ENCODE measurements at places on chromosomes 2 and 18.

DNA sequence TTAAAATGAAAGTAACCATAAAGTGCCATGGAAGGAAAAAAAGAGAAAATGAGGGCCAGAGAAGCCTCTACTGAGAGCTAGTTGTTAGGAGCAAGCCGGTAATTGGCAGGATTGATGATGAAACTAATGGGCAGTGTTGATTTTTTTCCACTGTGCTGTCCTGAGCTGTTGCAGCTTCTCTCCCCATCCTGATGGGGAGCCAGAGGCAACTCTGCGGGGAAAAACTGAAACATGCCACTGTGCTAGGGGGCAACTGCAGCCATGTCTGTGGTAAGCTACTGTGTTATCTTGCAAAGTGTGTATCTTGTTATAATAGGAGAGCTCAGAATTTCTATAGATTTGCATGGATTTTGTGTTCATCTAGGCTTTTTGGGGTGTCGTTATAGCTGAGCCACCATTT lies 487.9 kb downstream of the STK39 start:
- no peak for DNase-seq

GRCh38 chr18:78741381-78742217 lies 238.0 kb upstream of the SALL3 start:
- DNase-seq = no peak

DNA sequence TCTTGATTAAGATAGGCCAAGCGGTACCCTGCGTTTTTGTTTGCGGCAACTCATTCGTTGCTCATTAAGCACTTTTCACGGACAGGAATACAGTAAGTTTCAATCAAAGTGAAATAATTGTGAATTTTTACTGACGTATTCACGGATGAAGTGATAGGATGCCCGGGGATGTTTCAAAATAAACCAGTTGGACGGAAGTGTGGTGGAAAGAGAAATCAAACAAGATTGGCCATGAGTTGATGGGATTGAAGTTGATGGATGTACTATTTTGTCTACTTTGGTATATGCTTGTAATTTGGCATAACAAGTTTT lies 481 bp downstream of the TMEM177 start:
- DNase-seq = no peak

DNA sequence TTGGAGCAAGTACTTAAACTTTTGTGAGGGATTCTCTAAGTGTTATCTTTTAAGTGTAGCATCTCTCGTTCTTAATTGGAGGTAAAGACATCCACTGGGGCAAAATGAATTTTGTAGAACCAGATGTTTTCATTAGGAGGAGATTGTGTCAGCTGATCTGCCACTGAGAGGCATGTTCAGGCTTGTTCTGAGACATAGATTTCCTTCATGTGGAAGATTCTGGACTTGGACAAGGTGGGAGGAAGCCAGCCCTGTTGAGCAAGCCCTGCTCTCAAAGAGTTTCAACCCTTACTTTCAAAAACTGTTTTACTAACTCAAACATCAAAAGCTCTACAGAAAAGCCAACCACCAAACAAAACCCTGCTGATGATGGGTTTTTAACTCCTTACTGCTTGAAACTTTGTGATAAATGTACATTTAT lies 6.5 kb downstream of the MAP4K4 start:
- DNase-seq = no peak

- no peak for DNase-seq
Measured at GRCh38 chr2:8882094-8882493, 44.7 kb upstream of the KIDINS220 start.

- no peak for DNase-seq
Measured at GRCh38 chr2:23606196-23606595, 221.2 kb downstream of the KLHL29 start.

DNA sequence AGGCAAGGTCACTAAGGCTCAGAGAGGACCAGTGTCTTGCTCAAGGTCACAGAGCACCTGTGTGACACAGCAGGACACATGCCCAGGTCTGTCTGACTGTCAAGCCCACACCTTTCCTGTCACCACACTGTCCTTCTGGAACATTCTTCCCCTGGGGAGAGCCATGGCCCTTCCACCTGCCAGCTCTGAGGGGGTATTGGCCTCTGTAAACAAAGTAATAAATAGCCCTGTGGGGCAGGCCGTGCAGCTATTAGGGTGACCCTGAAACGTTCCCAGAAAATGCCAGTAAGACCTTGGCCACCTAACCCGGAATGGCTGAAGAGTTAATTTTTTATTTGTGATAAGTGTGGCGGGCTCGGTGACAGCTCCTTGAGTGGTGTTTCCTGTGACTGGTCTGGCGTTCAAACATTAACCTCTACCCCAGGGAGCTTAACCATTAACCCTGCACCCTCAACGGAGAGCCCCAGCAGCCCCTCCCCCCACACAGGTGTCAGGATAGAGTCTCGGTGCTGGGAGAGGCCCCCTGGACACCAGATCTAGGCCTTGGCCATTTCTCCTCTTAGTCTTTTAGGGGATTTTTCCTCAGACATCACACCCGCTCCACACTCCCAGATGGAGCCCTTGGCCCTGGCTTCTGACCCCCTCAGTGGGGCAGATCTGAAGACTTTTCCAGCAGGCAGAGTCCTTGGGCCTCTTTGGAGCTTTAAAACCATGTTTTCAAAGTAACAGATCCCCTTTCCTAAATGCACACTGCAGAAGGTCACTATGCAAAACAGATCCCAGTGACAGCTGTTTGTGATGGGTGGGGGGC lies 36.6 kb downstream of the SCTR start:
- no peak for DNase-seq

DNA sequence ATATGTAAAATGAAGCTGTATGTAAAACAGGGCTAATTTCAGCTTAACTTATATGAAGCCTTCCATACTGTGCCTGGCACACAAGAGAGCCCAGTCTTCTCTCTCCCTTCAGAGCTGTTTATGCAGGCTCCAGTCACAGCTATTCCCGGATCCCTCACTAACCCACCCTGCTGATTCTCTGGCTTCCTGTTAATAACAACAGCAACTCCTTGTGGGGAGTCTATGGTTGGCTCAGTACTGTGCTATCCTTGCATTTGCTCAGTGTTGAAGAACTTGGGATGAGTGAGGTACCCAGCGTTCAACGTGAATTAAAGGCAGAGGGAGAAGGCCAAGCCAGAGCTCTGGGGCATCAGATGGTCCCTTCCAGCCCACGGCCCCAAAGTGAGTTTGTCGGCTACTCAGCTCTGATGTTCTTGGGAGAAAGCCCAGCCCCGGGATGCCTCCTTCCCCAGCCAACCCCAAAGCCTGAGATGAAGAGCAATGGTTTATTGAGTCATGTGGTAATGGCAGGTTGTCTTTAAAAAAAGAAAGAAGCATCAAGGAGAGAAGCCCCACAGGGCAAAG lies 43.2 kb downstream of the PSD4 start:
- no peak for DNase-seq

DNA sequence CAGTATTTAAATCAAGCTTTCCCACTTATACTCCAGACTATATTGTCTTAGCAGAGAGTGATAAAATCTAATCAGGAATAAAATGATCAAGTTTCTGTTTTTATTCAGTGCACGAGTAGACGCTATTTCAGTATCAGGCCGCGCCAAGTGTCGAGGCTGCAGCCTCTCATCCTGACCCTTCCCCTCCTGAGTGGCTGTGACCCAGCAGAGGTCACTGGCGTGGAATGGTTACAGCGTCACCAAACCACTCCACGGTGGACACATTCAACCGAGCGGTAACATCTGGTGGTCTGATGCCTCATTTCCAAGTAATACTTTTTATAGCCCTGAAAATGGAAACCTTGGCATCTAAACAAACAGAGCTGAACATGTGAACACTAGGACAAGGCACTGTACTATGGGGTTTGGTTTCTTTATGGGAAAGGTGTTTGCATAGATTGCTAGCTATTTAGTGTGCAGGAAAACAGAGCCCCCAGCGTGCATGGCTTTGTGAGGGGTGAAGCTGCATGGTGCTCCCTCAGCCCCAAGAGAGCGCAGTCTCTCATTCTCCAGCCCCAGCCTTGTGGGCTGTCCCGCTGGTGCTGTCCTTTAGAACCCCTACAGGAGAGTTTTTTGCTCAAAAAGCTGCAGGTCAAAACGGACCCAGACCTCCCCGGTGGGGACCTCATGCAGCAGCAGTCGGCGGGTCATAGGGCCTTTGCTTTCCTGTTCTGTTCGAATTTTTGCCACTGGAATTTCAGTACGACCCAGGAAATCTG lies 28.4 kb downstream of the FAM228A start:
- DNase-seq = no peak

GRCh38 chr18:1222880-1223279 lies 318.2 kb downstream of the ADCYAP1 start:
- DNase-seq = no peak

DNA sequence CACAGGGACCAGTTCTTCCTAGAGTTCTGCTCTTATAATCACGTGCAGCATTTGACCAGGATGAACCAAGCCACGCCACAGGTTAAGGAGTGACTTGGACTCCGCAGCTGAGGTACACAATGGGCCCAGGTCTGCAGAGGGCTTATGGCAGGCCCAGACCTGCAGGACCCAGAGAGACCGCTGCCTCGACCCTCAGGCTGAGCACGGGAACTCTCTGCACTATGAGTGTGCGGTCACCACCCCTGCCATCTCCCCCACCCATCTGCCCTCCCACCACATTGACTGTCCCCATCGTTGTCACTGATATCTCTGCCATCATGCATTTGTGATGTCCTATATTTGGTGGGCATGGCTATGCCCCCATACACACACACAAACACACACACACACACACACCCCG lies 45.7 kb upstream of the HPCAL1 start:
- DNase-seq = no peak

DNA sequence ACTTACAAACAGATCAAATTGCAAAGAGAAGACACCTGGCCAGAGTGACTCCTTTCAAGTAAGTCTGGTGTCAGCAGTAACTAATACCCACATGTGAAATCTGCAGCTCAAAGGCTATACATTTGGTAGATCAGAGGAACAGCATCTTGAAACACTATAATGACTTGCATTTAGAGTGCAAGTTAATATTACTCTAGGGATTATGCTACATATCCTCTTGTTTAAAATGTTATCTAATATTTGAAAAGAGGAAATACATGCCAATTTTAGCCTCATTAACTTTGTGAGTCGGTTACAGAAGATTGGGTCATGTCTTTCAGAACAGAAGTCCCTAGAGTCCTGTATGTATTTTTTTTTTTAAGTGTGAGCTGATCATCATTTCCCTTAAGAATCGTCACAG lies 15.2 kb downstream of the LANCL1 start:
- DNase-seq = no peak

DNA sequence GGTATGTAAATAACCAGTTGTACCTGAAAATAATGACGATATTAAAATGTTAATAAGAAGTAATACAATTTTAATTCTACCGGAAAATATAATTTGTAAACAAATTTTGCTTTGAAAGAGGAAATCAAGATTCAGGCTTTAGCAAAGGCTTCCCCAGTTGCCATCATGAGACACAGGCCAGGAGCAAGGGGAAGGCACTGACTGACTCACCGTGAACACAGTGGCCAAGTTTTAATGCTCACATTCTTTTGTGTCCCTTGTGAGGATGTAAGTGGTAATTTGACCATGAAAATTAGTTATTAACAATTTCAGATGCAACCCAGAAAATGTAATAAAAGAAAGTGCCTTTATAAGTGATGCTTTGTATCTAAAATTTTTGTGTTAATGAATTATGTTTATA lies 164.1 kb downstream of the GREB1L start:
- no peak for DNase-seq

GRCh38 chr2:224412141-224413015 lies 10.5 kb upstream of the FAM124B start:
- DNase-seq = no peak

DNA sequence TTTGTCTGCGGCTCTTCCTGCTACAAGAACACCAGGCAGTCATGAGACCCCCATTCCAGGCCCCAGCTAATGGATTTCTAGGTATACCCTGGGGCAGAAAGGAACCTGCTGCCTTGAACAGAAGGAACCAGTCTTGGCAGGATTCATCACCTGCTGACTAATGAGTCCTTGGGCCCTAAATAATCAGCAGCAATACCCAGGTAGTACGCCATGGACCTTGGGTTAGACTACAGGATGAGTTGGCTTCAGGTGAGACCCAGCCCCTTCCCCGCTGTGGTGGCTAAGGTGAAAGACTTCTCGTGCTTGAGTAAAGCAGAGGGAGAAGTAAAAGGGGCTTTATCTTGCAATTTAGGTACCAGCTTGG lies 105.0 kb downstream of the SPIRE1 start:
- DNase-seq = no peak

GRCh38 chr2:229160180-229160579 lies 110.9 kb downstream of the PID1 start:
- no peak for DNase-seq

DNA sequence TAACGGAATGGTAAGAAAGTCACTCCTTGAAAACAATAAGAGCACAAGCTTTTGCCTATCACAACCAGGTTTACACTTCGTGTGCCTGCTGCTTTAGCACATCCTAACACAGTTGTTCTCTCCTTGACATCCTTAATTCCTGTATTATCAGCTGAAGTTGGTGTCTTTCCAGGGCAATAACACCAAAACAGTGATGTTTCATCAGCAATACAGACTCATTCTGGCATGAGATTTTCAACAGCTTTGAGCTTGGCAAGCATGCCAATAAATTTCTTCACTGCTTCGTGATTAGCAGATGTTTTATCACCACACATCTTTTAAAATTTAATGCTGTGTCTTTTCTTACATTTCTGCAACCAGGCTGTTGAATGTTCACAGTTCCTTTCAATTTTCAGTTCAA lies 148.4 kb downstream of the EIPR1 start:
- DNase-seq = no peak

DNA sequence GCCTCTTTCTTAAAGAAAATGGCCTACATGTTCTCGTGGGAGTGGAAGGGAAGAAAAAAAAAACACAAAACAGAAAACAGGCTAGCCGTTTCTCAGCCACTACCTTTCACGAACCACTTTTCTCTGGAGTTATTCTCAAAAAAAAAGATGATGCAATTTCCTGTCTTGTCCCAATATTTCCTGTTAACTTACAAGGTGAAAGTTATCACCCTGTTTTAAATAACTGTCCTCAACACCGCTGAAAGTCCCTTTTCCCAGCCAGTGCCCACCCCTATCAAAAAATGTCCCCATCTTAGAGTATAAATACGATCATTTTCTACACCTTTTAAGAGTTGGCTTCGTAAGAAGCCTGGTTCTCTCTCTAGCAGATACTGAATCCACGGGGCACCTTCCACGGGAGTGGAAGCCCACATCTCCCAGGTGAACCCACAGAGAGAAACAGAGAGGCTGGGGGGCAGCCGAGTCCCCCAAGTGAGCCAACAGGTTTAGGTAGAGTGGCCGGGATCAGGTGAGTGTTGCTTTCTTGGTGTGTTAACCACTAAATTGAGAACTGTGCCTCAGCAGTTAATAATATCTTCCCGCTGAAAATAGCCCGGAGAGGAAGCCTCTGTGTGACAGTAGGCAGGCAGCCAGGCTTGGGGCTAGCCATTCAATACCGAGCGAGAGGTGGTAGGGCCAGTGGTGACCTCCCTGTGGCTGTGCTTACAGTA lies 15.9 kb downstream of the SMAD7 start:
- DNase-seq = no peak

DNA sequence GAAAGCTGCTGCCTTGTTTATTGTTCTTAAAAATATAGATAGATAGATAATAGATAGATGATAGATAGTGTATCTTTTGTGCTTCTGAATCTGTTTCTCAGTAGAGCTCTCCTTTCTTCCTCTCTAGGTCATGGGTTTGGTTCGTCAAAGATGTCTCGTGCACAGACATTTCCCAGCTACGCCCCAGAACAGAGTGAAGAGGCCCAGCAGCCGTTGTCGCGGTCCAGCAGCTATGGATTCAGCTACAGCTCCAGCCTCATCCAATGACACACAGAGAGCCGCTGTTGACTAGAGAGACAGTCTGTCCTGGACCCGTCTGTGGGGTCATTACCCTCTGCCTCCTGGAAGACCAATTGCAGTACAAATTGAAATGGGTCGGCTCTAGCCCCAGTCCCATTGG lies 106.6 kb downstream of the CD226 start:
- no peak for DNase-seq

- DNase-seq = no peak
Measured at GRCh38 chr2:109528811-109529501, 84.8 kb downstream of the SEPTIN10 start.
